Retinal pigment epithelial cell (primary cell): ENCODE measurements at places on chromosomes 12 and 14.

DNA sequence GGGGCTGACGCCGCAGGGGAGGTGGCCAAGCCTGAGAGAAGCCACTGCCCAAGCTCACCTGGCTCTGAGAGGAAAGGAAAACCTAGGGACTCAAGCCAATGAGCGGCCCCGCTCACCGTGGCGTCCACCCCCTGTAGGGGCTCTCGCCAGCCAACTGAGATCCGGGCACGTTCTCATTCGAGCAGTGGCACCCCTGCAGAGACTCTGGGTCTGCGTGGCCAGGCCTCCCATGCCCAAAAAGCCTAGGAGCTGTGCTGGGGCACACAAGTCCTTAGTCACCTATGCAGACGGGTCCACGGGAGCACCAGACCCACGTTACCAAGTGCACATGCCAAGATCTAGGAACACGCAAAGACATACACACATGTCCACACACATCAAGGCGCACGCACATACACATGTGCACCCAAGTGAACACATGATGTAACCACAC lies 106.2 kb downstream of the NCOR2 start:
- no peak for DNase-seq

DNA sequence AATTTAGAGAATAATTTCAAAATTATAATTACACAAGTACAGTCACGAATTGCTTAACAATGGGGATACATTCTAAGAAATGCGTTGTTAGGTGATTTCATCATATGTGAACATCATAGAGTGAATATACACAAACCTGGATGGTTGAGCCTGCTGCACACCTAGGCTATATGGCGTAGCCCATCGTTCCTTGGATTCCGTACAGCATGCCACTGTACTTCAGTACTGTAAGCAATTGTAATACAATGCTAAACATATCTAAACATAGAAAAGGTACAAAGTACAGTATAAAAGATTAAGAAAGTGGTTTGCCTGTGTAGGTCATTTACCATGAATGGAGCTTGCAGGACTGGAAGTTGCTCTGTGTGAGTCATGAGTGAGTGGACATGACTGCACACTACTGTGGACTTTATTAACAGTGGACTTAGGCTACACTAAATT lies 286.2 kb downstream of the CACNA1C start:
- DNase-seq, result peak; percentile 52

DNA sequence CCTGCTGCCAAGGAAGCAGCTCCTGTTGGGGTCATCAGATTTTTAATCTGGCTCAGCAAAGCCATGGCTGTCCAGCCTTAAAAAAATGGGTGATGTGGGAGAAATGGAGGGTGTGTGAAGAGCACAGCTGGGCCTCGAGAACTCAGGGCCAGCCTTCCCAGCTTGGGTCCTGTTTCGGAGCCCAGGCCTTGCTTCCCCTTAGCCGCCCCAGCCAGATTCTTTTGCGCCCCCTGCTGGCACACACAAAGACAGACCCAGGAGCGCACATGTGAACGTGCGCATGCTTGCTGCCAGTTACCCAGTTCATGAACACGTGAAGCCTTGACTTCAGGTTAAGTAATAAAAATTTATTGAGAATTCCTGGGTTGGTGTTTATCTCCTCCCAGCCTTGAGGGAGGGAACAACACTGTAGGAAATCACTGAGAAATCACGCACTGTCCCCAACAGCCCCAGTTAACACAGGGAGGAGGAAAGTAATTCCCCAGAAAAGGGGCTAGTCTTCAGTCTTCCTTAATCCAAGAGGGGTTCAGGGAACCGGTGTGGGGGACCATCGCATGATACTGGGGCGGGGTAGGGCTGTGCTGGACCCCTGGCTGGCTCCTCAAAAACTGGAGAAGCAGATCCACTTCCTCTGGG lies 5.3 kb downstream of the PHB2 start:
- DNase-seq, result no peak

GRCh38 chr14:30706704-30707103 lies 84.6 kb downstream of the SCFD1 start:
- no peak for DNase-seq

- DNase-seq, result no peak
Observed at GRCh38 chr12:111173836-111174235, 195.1 kb downstream of the PHETA1 start.

- DNase-seq, result no peak
Observed at GRCh38 chr14:102200690-102201352, 61.1 kb downstream of the WDR20 start.

- DNase-seq, result no peak
Observed at GRCh38 chr12:104747955-104748354, 210.1 kb downstream of the SLC41A2 start.

DNA sequence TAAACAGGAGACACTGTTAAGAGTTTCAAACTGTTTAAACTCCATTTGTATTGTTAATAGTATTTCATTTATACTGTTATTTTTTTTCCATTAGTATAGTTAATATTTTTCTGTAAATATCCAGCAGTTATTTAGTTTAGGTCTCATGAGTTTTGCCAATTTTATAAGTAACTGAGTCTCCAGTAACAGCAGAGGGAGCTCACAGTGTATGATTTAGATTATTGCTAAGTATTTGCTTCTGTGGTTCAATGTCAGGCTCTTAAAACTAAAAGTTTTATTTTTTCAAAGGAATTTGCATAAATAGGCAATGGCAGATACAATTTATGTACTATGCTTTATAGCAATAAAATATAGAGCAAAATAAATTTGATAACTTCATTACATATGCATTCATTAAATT lies 209.7 kb downstream of the ATXN7L3B start:
- DNase-seq, result peak; percentile 14

DNA sequence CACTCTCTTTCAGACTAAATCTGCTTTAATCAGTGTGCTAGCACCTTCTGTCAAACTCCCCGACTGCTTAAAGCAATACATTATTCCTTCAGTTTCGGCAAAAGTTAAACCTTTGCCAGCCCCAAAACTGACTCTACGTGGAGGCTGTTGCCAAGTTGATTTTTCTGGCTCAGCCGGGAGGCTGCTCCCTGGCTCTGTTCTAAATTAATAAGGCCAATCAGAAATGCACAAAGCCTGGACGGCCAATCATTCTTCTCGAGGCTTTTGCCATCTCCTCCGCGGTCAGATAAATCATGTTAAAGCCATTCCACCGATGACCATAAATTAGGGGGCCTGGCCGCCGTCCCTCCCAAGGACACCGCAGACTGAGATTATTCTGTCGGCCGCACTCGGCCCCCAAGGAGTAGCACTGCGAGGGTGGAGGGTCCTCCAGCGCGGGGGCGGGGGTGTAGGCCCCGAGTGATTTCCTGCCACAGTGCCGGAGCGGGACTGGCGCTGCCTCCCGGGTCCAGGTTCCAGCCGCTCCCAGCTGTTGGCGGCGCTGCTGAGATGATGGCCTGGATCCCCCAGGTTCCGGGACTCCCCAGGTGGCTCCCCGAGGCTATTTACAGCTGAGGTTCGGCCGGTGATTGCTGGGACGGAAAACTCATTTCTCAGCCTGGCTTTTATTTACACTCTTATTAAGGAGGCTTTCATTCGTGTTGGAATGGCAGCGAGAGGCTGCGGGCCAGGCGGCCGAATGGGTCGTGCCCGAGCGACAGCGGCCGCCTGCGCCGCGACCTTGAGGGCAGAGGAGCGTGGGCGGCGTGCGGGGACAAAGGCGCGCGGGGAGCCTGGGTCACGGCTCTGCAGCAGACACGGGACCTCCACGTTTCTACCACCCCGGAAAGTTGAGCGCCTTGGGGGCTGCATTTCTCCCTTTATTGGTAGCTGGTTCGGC lies 165.1 kb downstream of the MON2 start:
- DNase-seq, result no peak

GRCh38 chr12:122471324-122472226 lies 29.2 kb downstream of the ZCCHC8 start:
- DNase-seq, result peak; percentile 24

- DNase-seq, result no peak
Observed at GRCh38 chr14:100902295-100903133, 1.0 kb downstream of the RTL1 start.
